ENCODE measurements at places on chromosomes 7 and 10.

GRCh38 chr10:92655426-92655825 is 34.3 kb upstream of the HHEX start:
- DNase-seq, result no peak

DNA sequence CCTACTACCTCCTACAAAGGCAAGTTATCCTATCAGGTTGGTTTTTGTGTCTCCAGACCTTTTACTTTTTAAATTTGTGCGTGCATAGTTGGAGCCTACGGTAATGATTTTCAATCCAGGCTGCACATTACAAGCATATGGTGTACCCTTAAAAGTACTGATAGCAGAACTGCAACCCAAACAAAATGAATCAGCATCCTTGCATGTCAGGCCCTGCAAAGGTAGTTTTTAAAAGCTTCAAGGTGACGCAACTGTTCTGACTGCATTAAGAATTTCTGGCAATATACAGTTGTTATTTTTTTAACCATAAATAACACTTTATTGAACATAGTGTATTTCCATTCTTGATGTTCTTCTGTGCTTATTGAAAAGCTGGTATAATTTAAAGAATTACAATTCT is 28.9 kb downstream of the GNAT3 start:
- no peak for DNase-seq

- DNase-seq, result no peak
These were observed 75.9 kb downstream of the CCNY start for GRCh38 chr10:35412003-35412723.

DNA sequence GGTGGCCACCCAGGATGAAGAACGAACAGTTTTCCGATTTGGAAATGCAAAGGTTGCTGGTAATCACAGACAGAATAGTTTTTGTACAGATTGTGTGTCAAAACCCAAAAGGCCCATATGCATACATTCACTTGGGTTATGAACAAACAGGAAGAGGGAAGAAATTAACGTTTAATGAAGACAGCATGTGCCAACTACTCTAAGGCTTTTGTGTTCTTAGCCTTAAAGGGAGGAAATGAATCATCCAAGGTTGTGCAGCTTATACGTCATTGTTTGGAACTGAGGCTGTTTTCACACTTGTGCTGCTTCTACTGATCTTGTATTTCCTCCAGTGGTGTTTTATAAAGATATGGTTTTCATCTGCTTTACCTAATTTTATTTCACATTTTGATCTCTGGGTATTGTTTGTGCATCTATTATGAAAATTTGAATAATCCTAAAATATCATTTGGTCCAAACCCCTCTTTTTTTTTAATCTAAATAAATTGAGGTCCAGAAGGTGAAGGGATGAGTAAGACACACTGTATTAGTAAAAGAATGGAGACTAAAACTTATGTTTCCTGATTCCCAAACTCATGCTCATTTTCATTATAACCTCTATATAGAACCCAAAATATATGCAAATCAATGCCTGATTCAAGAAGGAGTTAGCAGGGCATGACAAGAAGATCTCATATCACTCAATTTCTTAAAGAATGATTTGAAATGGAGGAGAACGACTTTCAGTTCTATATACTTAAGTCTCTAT is 373.1 kb downstream of the THSD7A start:
- no peak for DNase-seq

- DNase-seq, result no peak
These were observed 30.0 kb upstream of the SGMS1 start for GRCh38 chr10:50653758-50654157.

- DNase-seq, result no peak
These were observed 43.2 kb downstream of the IKZF1 start for GRCh38 chr7:50347693-50348092.

GRCh38 chr7:30688718-30689221 is 6.5 kb upstream of the CRHR2 start:
- DNase-seq, result no peak

DNA sequence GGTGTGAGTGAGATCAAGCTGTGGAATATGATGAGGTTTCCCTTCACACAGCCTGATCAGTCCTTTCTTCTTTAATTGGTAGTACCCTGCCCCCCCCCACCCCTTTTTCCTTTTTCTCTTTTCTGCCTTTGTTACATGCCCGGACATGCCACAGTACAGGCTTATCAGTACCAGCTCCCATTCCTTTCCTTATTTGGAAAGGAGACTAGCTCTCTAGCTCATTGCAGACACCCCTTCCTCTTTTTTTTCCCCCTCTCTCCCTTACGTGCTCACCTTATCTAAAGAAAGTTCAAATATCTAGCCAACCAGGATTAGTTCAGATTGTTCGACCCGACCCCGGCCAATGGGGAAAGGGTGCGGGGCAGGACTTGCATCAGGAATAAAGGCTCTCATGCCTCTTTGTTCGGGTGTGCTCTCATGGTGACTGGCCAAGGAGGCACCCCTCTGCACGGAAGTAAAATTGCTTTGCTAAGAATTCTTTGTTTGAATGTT is 230.4 kb downstream of the ACTR3B start:
- no peak for DNase-seq

GRCh38 chr10:50508315-50509051 is 115.3 kb downstream of the SGMS1 start:
- no peak for DNase-seq

DNA sequence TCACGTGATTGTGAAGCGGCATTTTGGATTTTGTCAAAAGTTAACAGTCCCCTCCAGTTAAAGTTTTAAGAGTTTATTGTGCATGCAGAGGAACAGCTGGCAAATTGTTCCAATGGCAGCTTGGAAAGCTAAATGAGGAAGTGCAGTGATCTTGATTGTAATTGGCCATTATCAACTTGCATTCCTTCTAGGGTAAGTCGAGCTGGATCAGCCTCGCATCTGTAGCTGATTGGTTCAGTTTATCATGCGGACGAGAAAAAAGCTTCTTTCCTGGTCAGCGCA is 566 bp downstream of the ZNF789 start:
- DNase-seq, result no peak

- DNase-seq, result no peak
These were observed 503 bp downstream of the CROT start for GRCh38 chr7:87345962-87346371.

- DNase-seq, result no peak
These were observed 23.0 kb upstream of the LEP start for GRCh38 chr7:128217967-128218652.

DNA sequence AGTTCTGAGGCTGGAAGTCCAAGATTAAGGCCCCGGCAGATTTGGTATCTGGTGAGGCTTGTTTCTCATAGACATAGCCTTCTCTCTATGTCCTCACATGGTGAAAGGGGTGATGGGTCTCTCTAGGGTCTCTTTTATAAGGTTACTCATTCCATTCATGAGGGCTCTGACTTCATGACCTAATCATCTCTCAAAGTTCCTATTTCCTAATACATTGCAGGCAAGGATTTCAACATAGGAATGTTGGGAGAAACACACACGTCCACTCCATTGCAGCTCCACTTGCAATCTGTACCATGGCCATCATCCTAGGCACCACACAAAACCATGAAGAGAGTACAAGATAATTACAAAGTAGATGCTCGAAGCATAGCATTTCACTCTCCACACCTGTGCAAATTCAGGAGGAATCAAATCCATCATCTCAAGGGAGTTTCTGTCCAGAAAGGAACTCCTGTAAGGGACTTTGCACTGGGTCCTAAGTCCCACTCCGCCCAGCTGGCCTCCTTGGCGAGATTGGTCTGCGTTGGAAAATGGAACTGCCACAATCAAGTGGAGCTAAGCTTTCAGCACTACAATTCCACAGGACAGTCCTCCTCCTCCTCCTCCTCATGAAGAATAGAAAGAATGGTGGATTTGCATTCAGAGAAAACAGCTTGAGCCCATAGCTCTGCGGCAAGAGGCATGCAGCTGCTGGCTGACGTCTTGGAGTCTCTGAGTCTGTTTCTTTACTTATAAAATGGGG is 8.8 kb downstream of the DDC start:
- peak; percentile 13 for DNase-seq

- DNase-seq, result peak; percentile 19
These were observed 14.9 kb downstream of the CCL26 start for GRCh38 chr7:75756991-75757676.

DNA sequence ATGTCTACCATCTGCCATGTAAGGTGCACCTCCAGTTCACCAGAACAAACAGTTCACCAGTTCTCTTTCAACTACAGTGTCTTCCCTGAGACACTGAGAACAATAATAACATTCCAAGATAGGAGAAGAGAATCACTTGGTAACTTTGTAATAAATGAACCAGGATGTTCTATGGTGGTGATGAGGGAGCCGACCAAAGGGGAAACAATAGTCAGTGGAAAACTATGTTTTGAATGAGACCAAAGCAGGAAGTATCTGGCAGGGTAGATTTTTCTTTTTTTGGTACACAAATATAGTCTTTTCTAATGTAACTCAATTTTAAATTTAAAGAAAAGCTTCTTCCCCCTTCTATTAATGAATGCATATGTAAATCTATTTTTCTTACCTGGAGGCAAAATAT is 20.0 kb downstream of the HYAL4 start:
- no peak for DNase-seq
